NCI-H69 (cell line): ENCODE measurements at places on chromosomes 11 and 22.

- no peak for DNase-seq
Measured at GRCh38 chr11:12103411-12104225, 6.8 kb upstream of the MICAL2 start.

DNA sequence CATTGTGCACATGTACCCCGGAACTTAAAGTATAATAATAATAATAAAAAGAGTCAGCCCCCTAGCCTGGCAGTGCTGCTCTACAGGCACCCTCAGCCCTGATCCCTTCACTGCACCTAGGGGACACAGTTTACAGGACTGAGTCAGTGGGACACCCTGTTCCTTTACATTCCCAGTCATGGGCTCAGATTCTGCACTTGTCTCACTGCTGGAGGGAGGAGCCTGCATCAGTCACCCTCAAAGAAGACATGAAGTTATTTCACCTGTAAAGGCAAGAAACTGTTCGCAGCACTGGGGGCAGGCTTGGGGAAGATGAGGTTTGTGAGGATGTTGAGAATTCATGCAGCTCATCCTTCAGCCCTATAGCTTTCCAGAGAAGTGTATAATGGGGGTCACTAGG, 50.7 kb upstream of the VPREB1 start:
- no peak for DNase-seq

DNA sequence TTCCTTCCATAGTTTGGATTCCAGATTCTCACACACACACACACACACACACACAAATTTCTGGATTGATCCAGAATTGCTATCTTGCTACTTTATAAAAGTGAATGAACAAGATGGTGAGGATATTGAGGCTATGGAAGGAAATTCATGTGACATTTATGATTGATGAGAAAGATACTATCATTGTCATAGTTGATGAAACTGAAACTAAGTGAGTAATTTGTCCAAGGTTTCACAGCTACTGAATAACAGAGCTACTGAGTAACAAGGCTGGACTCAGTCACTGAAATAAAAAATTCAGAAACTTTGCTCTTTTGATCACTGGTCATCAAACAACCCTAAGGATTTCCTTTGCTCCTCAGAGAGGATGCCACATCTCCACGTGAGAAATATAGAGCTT, 16.2 kb downstream of the OR5D16 start:
- DNase-seq, result no peak

- DNase-seq, result no peak
Measured at GRCh38 chr11:68541991-68542390, 81.4 kb downstream of the PPP6R3 start.

- DNase-seq, result no peak
Measured at GRCh38 chr11:15481871-15482270, 367.1 kb downstream of the INSC start.
